Large intestine (tissue), 12 donors: ENCODE measurements at places on chromosomes 4 and X. TPM values are rescaled to one million over a fixed set of nuclear protein-coding genes. Genes with fewer than 3 reads are reported as not detected.
A peak's percentile ranks its signal among the peaks of the same experiment; 100 is the strongest.

DNA sequence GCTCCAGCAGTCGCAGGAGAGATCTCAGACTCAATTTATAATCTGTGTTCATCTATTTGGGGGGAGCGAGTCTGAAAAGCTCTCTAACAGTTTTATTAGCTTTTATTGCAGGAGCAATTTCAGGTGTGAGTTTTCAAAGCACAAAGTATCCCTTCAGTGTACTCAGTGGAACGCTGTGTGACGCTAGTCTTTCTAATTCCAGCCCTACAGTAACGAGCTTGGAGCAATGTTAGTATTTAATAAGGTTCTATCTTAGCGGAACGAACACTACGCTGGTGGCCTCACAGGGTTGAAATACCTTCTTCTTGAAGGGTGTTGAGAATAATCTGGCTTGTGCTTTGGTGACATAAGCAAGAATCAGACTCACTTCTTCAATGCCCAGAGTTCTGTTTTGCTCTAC lies 8.4 kb downstream of the HS3ST1 start:
- no peak for DNase-seq

The HCCS gene
- polyA plus RNA-seq = 30.9 TPM

DNA sequence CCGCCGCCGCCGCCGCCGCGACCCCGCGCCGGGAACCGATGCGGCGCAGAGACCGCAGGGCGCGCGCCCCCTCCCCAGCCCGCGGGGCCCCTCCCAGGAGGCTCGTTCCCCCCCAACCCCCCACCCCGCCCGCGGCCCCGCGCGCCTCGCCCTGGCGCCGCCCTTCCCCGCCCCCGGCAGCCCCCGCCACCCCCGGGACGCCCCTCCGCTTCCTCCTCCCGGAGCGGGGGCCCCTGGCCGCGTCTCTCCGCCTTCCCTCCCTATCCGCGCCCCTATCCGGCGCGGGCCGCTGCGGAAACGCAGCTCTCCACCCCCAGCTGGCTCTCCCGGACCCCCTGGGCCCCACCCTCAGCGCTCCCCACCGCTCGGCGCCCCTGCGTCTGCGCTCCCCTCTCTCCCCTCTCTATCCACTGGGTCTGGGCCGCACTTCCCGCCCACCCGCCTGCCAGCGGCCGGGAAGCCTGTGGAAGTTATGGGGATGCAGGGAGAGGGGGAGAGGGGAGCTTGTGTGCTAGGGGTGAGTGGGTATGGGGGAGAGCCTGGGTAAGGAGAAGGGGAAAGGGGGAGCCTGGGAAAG lies at the start of gene TMEM271:
Gene TMEM271, minus strand, starts transcription at position 51 of the 577 bp plus-strand sequence. CDS start 233 bp downstream, outside the sequence.
- no peak for DNase-seq

The KLHL13 gene
- 73.6 TPM for polyA plus RNA-seq

DNA sequence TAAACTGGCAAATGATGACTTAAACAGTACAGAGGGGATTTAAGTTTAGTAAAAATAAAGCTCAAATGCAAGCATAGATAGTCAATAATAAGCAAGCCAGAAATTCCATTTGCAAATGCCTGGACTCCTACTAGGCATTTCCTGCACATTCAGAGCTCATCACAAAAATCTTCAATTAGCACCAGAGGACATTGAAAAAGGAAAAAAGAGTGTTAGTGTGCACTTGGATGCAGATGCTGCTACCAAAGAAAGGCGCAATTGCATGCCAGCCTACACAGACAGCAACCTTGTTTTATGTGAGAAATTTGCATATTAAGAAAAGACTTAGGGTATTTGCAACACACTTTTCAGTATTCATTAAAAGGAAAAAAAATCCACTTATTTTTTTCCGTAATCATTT lies 282.1 kb downstream of the GRIA2 start:
- DNase-seq = no peak

DNA sequence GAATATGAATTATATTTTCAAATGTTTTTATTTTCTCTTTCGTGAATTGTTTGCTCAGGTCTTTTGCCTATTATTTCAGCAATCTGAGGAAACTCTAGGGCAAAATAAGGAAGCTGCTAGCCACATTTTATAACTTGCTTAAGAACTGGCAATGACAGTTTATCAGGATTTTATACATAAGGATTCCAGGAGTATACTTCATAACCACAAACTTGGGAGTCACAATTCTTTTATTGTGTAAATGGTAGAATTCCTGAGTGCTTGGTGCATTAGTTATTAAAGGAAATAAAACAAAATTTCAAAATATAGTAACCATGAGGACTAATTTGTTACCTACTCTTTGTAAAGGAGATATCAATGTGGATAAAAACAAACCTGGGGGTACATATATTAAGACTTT lies 54.4 kb downstream of the PALLD start:
- no peak for DNase-seq

DNA sequence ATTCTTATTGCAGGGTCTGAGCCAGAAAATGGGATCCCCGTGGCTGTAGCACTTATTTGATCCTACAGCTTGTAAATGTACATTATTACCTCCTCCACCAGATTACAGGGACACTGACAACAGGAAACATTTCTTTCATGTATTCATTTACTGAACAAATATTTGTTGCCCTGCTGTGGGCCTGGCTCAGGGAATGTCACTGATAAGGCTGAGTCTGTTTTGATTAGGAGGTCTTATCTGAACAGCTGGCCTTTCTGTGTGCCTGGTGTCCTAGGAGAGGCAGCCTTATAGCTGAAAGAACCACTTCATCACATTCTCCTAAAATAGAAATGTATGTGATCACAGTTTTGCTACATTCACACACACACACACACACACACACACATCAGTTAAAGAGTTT lies 45.5 kb upstream of the PROM1 start:
- DNase-seq = no peak

The FOXR2 gene
- polyA plus RNA-seq = 0.22 TPM

DNA sequence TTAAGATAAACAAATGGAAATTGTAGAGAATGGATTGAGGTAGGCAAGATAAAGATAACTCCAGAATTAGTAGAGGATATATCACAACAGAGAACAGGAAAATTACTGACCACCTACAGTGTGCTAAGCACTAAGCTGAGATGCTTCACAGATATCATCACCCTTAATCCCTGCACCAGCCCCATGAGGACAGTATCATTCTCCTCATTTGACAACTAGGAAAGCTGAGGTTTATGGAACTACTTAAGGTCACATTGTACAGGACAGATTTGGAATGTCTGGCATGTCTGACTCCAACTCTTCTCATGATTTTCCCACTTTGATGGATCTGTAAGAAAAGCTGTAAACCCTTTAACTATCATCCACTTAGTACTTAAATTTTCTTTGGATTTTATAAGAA lies 95.5 kb downstream of the CASK start:
- DNase-seq = no peak

- no peak for DNase-seq
These were observed 65.0 kb downstream of the INPP4B start for GRCh38 chr4:142781114-142781513.

DNA sequence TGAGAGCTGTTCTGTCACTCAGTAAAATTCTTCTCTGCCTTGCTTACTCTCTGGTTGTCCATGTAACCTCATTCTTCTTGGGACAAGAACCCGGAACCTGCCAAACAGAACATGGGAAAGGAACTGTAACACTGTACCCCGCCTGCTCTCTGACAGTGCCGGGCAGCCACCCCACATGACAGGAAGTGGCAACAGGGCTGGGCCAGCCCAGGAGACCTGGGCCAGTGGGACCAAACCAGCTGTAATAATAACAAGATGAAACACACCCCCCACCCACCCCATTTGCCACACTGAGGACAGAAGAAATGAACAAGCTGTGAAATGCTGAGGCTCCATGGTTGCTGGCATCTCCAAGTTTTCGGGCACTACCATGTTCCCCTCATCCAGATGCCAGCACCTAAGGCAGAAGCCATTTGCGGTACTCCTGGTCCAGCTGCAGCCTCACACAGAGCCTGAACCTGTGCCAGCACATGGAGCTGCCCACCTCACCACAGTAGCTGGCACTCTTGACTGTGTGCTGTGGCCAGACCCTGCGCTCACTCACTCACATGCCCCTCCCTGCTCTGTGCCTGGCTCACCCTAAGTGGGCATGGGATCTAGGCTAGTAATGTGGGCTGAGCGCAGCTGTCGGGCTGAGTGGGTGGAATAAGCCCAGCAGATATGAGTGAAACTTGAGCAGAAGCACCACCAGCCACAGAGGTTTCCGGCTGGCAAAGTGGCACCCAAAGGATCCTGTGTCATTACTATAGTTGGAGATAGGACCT lies 126.2 kb upstream of the UGT8 start:
- no peak for DNase-seq

The SHOX gene
- 0.01 TPM for polyA plus RNA-seq

The TRIM75 gene
- polyA plus RNA-seq = 0.04 TPM

- no peak for DNase-seq
These were observed 72.9 kb downstream of the LRP2BP start for GRCh38 chr4:185322803-185323202.

GRCh38 chrX:97117572-97117971 lies 233.9 kb downstream of the RPA4 start:
- DNase-seq = no peak

DNA sequence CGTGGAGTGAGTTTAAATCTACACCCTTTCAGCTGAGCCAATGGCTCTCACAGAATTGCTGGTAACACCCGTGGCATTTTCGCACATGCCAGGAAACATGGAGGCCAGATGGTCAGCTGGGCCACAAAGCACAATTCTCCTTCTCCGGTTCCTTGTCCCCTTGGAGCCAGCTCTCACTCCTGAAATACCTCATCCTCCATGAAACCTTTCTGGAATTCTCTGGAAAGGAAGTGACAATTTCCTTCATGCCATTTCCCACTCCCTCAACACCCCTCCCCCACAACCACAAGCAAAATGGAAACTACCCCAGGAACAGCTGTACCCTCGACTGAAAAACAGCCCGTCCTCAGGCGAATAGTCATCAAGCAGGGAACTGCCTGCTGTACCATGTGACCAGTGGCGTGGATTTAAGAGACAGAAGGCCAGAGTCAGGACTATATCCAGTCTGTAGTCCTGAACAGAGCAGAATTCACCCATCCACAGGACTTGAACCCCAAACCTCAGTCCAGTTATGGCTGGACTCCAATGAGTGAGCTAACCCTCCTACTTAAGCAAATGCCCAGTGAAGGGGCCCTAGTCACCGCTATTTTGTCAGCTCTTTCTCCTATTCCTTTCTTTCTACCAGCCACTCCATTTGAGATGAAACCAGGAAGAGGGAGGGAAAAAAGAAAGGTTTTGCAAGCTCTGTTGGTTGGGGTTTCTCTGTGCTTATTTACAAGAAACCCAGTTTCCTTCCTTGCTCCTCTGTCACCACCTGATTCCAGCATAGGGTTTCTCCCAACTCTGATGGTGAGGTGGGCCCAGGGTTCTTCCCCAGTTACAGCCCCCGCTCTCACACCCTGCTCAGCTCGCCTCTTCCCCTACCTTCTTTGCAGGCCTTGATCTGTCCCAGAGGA lies 24.5 kb downstream of the ELF4 start:
- DNase-seq = no peak

- peak; percentile 2 for DNase-seq
These were observed 7.1 kb downstream of the TASL start for GRCh38 chrX:30570505-30570904.

The GPR50 gene
- polyA plus RNA-seq = not detected

GRCh38 chr4:6731318-6731675 lies 15.3 kb downstream of the BLOC1S4 start:
- DNase-seq = no peak

- no peak for DNase-seq
These were observed 6.2 kb upstream of the CXCL3 start for GRCh38 chr4:74044677-74045076.

DNA sequence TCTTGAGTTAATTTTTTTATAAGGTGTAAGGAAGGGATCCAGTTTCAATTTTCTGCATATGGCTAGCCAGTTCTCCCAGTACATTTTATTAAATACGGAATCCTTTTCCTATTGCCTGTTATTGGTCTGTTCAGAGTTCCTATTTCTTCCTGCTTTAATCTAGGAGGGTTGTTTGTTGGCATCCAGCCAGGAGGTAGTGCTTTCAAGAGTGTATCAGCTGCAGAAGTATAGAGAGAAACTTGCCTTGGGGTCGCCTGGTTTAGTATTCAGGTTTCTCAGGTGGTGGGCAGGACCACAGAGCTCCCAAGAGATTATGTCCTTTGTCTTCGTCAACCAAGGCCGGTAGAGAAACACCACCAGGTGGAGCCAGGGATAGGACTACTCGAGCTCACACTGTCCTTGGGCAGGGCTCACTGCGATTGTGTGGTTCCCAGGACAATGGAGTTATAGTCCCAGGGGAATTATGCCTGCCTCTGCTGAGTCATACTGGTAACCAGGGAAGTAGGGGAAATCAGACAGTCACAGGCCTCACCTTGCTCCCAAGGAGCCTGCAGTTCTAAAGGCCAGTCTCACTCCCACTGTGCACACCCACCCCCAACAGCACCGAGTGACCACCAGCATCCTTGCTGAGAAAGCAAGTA lies 168.1 kb downstream of the VSIG4 start:
- DNase-seq = no peak

The YY2 gene
- polyA plus RNA-seq = 2.8 TPM

The HOPX gene
- 28.5 TPM for polyA plus RNA-seq

The ERCC6L gene
- 2.4 TPM for polyA plus RNA-seq

The PCDH18 gene
- 39.0 TPM for polyA plus RNA-seq

DNA sequence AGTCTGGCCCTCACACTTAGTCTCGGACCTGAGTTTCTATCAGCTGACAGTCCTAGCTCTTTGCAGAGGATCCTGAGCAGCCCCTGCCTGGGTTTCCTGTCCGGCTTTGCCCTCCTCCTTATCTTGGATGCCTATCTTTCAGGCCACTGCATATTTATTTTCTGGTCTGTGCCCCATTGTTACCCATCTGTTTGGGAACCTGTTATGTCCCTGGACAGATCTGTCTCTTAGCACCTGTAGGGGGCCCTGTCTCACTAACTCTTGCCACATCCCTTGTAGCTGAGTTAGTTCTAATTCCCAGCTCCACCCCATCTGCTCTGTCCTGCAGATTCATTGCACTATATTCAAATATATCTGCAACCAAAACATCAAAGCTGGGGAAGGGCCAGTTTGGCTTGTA lies 514.9 kb upstream of the LCORL start:
- DNase-seq = no peak

DNA sequence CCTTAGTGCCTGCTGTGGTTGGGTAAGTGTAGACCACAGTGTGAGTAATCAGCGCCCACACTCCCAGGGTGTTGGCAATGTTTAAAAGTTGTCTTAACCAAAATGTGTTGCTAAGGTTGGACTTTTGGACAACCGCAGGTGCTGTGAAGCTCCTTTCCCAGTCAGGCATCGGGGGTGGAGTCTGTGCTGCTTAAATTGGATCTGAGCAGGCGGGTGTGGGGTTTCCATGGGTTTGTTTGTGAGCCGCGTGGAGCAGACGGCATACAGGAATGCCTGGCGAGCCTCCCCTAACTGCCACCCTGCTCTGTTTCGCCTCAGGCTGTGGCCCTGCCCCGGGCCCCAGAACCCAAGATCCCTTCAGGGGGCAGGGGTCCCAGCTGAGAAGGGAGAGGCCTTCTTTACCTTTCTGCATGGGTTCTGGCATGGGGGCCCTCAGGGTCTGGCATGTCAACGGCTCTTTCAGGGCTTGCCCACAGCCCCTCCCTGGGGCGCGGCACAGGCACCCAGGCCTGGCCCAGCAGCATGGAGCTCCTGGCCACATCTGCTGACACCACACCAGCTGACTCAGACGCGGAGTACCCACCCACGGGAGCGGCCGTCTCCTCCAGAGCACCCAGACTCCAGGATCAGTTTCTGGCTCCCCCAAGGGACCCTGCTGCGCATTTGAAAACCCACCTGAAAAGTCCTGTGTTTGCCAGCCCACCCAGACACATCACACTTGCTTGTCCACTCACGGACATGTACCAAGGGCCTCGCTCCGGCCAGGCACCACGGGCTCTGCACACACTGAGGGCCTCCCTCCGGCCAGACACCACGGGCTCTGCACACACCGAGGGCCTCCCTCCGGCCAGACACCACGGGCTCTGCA lies 5.1 kb upstream of the SPON2 start:
- DNase-seq = no peak
